ENCODE measurements at places on chromosomes 13 and 19. TPM values are rescaled to one million over a fixed set of nuclear protein-coding genes. Genes with fewer than 3 reads are reported as not detected.

The HRC gene
- total RNA-seq, result not detected

The ZNF540 gene
- total RNA-seq, result 1.9 TPM

The GFY gene
- not detected for total RNA-seq

The CRB3 gene
- total RNA-seq, result not detected

The TFPT gene
- total RNA-seq, result 29.4 TPM

The GPX4 gene
- total RNA-seq, result 349 TPM

The CEACAM7 gene
- not detected for total RNA-seq

The ATP8A2 gene
- 1.1 TPM for total RNA-seq

The ANKRD10 gene
- total RNA-seq, result 257 TPM

The RNF113B gene
- not detected for total RNA-seq

The VSTM2B gene
- not detected for total RNA-seq

The WASF3 gene
- total RNA-seq, result 17.1 TPM

The GARRE1 gene
- 33.5 TPM for total RNA-seq

The SHISA2 gene
- 128 TPM for total RNA-seq

The TMPRSS9 gene
- total RNA-seq, result not detected

The TPTE2 gene
- not detected for total RNA-seq

The FCGBP gene
- total RNA-seq, result 0.21 TPM

The IZUMO2 gene
- not detected for total RNA-seq

The MCEMP1 gene
- total RNA-seq, result not detected

The MUC16 gene
- not detected for total RNA-seq

The OR7A5 gene
- total RNA-seq, result not detected

The NXNL1 gene
- total RNA-seq, result not detected

The SPC24 gene
- total RNA-seq, result 13.5 TPM

The FOSB gene
- total RNA-seq, result 93.8 TPM

The MEDAG gene
- 2.0 TPM for total RNA-seq

The ZNF709 gene
- total RNA-seq, result 3.4 TPM

The DHDH gene
- 0.67 TPM for total RNA-seq

The LMTK3 gene
- 0.39 TPM for total RNA-seq

The KIRREL2 gene
- total RNA-seq, result not detected

The ZSCAN18 gene
- total RNA-seq, result 47.2 TPM

The DLL3 gene
- total RNA-seq, result 0.62 TPM

The GJB6 gene
- not detected for total RNA-seq

The IZUMO4 gene
- 4.8 TPM for total RNA-seq

The ZNF628 gene
- 11.6 TPM for total RNA-seq

The CCL25 gene
- not detected for total RNA-seq

The LILRA1 gene
- total RNA-seq, result not detected

The NAPSA gene
- 1.3 TPM for total RNA-seq

The PRR12 gene
- total RNA-seq, result 31.6 TPM

The HSPB6 gene
- 0.64 TPM for total RNA-seq

The ZNF600 gene
- total RNA-seq, result 10.2 TPM

The JSRP1 gene
- not detected for total RNA-seq

The ZFP82 gene
- 8.9 TPM for total RNA-seq
